NCI-H526 (cell line): ENCODE measurements at places on chromosomes 7 and 10.

- peak; percentile 28 for DNase-seq
Observed at GRCh38 chr10:72875250-72876055, 18.1 kb upstream of the OIT3 start.

DNA sequence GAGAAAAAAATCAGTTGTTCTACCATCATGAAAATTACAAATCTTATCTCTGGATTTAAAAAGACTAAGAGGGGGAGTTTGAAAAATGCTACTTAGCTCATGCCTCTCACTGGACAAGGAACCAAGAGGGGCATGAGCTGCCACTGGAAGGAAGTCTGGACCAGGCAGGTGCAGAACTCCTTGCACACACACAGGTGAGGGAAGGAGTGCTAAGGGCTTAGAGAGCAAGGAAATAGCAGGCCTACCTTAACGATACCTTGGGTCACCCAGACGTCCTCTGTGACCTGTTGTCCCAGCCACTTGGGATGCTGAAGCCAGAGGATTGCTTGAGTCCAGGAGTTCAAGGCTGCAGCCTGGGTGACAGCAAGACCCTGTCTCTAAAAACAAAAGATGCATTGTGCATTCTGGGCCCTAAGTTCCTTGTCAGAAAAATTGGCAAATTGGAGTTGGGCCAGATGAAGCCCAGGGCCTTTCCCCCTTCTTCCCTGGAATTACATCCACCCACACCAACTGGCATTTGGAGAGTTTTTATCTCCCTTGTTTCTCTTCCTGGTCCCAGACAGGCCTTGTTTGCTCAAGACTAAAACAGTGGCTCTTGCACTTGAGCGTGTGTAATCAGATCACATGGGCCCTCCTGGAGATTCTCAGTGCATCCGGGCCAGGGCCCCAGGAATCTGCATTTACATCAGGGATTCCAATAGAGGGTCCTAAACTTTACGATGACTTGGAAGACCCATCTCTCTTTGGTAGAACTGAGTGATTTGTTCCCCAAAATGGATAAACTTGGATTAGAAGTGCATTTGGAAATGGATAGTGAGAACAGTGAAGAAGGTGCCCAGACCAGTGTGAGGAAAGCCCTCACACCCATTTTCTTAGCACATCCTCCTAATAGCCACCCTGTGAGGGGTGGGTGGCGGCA lies 3.0 kb downstream of the DDIT4 start:
- no peak for DNase-seq

GRCh38 chr7:44307905-44308595 lies 17.3 kb downstream of the CAMK2B start:
- DNase-seq = no peak

GRCh38 chr10:124725791-124726190 lies 18.4 kb downstream of the FAM53B start:
- DNase-seq = no peak

GRCh38 chr7:90879924-90880323 lies 283.8 kb downstream of the CDK14 start:
- DNase-seq = no peak

DNA sequence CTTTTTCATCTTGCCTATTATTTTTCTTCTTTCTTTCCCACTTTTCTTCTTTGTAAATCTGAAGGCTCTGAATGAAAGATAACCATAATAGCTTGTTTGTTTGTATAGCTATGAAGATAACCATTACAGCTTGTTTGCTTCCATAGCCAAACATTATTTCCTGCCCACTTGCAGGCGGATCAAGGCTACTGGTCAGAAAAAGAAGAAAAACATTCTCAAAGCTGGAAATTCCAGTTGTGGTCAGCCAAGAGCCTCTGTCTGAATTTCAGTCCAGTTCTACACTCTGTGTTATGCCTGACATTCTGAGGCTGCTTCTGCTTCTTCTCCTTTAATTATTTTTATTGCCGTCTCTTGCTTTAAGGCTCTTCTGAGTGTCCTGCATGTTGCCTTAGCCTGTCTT lies 48.9 kb downstream of the TMEM178B start:
- no peak for DNase-seq

DNA sequence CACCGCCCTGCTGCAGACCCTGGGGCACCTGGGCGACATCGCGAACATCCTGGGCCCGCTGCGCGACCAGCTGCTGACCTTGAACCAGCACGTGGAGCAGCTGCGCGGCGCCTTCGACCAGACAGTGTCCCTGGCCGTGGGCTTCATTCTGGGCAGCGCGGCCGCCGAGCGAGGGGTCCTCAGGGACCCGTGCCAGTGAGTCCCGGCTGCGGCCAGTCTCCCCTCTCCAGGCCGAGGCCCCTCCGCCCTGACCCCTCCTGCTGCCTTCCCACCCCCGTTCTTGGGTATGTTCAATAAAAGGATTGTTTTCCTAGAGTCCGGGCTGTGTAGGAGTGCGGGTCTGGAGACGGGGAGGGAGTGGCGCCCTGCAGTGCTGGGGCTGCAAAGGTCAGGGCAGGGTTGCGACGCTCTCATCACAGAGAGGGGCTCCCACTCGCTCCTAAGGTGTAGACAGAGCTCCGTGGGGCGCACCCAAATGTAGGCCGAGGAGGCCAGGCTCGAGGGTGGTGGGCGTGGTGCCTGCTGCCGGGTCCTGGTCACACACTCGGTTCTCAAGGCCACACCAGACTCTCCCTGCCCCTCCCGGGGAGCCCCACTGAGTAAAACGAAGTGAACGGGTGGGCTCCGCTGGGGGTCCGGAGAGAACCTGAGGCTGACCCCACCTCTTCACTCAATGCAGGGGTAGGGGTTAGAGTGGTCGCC lies 1.4 kb downstream of the UTF1 start:
- DNase-seq = no peak

DNA sequence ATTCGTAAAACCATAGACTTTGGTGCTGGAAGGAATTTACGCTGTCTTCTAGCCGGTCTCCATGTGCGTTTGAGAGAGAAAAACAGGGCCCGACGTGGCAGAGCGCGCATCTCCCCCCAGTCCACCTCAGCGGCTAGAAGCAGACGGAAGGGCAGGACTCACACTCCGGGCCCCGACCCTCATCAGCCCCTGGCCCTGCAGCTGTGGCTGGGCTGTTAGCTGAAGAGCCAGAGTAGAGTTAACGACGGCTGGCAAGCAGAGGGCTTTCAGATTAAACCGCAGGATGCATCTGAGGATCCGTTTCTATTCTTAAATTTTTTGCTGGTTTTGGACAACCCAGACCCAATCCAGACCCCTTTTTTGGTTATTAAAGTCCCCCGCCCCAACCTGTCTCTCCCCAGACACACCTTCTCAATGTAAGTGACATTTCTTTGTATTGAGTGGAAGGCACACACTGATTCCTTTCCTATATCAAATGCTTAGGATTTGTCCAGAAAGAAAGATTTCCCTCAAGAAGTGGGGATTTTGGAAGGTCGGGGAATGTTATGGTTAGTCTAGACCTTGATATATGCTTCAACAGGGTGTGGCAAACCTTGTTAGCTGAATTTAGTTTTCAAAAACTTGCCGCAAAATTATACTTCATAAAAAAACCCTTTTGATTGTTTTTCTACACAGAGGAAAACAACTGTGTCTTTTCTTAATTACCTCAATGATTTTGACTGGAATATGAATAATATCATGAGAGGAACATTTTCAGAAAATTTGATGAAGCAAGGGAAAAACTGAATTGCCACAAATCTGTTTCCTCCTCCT lies 1.7 kb upstream of the TBX20 start:
- DNase-seq = no peak

GRCh38 chr7:87564296-87564963 lies 36.3 kb downstream of the ABCB1 start:
- peak; percentile 41 for DNase-seq

GRCh38 chr7:130441408-130441869 lies 623 bp upstream of the CEP41 start:
- DNase-seq = peak; percentile 88

GRCh38 chr10:127257395-127257794 lies 61.0 kb upstream of the INSYN2A start:
- no peak for DNase-seq

DNA sequence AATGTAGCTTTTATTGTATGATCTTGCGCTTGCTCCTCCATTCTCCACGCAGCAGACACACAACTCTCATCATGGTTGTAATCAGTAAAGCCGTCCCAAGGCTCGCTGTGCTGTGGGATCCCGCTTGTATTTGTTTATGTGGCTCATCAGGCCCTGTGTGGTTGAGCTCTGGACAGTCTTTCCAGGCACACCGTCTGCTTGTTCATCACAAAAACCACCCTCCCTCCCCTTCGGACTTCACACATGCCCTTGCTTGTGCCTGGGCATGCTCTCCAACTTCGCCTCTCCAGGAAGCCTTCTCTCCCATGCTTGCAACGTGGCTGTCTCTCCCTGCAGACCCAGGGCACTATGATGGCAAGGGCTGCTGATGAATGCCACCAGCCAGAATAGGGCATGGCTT lies 62.4 kb downstream of the HK1 start:
- DNase-seq = no peak

DNA sequence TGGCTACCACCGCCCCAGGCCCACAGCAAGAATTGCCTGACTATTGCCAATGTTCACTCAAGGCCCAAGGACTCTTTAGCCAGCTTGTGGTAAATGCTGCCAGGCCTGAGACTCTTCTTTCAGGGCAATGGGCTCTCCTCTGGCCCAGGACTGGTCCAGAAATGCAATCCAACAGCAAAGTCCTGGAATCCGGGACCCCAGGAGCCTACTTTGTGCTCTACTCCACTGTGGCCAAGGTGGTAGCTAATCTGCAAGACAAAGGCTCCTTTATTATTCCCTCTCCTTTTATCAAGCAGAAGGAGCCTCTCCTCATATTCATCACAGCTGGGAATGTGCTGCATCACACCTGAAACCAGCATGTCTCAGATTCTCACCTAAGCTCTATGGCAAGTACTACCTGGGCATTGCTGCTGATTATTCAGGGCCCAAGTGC lies 107.6 kb upstream of the PRSS58 start:
- DNase-seq = no peak

DNA sequence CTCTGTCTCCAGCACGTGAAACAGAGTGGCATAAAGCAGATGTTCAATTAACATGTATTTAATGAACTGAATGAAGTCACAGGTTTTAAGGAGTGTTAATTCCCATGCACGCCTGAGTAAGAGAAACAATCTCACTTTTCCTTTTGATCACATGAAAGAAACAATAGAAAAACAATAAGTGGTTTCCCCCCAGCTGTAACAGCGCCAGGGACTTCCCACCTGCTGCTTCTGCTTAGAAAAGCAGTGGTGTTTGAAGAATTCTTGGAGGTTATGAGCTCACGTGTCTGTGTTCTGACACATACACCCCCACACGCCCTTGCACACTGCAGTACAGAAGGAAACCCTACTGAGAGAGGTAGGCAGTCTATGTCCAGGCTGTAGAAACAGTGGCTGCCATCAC lies 51.3 kb upstream of the FRMD4A start:
- no peak for DNase-seq

- DNase-seq = no peak
Observed at GRCh38 chr10:103499881-103500280, 6.4 kb downstream of the NEURL1 start.

- DNase-seq = no peak
Observed at GRCh38 chr7:92994901-92995300, 122.9 kb downstream of the SAMD9 start.

GRCh38 chr10:17737027-17737965 lies 14.7 kb upstream of the TMEM236 start:
- DNase-seq = peak; percentile 19

- DNase-seq = no peak
Observed at GRCh38 chr10:127314797-127315196, 118.4 kb upstream of the INSYN2A start.

GRCh38 chr10:79063071-79063491 lies 5.7 kb upstream of the ZMIZ1 start:
- no peak for DNase-seq

DNA sequence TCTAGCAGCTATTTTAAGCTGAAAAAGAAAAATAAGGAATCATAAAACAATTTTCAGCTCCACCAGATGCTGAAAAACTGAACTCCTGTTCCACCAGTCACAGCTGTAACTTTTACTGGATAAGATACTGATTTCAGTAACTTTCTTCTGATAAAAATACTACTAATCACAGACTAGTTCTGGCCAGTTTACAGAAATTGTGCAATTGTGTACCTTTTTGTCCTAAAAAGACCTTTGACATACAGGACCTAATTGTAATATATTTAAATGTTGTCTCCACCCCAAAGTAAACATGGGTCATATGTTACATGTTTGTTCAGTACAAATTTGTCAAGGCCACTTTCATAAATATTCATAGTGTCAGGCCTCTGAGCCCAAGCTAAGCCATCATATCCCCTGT lies 27.1 kb upstream of the PIP start:
- no peak for DNase-seq

- DNase-seq = no peak
Observed at GRCh38 chr10:2876032-2876431, 191.3 kb upstream of the PFKP start.

- DNase-seq = no peak
Observed at GRCh38 chr7:82028097-82028496, 258.2 kb upstream of the HGF start.

- DNase-seq = no peak
Observed at GRCh38 chr10:29522918-29523317, 111.9 kb downstream of the SVIL start.

GRCh38 chr10:3654496-3654895 lies 130.5 kb downstream of the KLF6 start:
- DNase-seq = no peak

DNA sequence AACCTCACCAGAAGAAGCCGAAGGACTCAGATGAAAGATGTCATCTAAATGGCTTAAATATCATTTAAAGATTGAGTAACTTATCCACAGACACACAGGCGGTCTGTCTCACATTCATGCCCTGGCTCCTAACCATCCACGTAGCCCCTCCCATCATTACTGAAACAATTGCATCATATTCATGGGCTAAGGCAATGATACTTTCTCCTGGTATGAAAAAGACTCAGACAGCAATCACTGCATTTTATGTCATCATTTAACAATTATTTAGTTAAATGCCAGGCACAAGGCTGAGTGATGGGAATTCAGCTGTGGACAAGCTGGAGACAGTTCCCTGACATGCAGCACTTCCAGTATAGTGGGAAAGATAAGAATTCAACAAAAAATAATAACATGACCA lies 11.2 kb upstream of the TECTB start:
- DNase-seq = no peak

- DNase-seq = no peak
Observed at GRCh38 chr7:153065051-153065450, 305.5 kb downstream of the ACTR3B start.

DNA sequence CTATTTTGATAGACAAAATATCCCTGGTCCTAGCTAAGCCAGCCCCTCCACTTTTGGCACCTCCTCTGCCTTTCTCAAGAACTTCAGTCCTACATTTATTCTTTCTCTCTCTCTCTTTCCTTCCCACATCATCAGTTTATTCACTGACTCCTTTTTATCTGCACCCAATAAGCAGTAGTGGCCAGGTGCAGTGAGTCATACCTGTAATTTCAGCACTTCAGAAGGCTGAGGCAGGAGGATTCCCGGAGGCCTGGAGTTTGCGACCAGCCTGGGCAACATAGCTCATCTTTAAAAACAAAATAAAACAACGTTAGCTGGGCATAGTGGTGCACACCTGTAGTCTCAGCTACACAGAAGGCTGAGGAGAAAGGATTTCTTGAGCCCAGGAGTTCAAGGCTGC lies 19.4 kb upstream of the NRP1 start:
- no peak for DNase-seq

- DNase-seq = no peak
Observed at GRCh38 chr7:157712666-157713235, 375.9 kb downstream of the DNAJB6 start.

GRCh38 chr10:102040305-102041050 lies 15.5 kb downstream of the ARMH3 start:
- no peak for DNase-seq
